NCI-H1092 (cell line): ENCODE measurements at places on chromosomes 2 and 18.
A peak's percentile ranks its signal among the peaks of the same experiment; 100 is the strongest.

GRCh38 chr18:13715330-13715729 is 11.0 kb downstream of the FAM210A start:
- DNase-seq = no peak

DNA sequence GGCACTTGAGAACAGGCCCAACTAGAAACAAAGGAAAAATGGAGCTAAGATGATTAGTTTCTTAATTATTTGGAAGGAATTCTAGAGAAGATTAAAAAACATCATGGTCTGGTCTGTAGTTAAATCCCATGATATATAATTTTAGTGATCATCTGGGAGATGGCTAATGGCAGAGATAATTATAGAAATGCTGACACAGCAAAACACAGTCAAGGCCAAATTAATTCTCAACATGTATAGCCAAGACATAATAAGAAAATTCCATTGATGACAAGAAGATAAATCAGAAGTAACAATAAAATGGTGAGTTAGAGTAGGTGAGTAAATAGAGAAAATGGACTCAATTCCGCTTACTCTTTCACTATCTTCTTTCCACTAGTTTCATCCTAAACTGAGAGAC is 59.2 kb upstream of the ITGA4 start:
- no peak for DNase-seq

- no peak for DNase-seq
These were observed 4.5 kb upstream of the SNRNP27 start for GRCh38 chr2:69889302-69889701.

GRCh38 chr2:96540136-96540535 is 3.6 kb downstream of the ARID5A start:
- DNase-seq = no peak

- no peak for DNase-seq
These were observed 133.6 kb downstream of the ALK start for GRCh38 chr2:29787473-29788465.

- DNase-seq = no peak
These were observed 6.3 kb upstream of the RAB31 start for GRCh38 chr18:9701609-9702349.

GRCh38 chr18:72342933-72343332 is 201.2 kb downstream of the CBLN2 start:
- no peak for DNase-seq

DNA sequence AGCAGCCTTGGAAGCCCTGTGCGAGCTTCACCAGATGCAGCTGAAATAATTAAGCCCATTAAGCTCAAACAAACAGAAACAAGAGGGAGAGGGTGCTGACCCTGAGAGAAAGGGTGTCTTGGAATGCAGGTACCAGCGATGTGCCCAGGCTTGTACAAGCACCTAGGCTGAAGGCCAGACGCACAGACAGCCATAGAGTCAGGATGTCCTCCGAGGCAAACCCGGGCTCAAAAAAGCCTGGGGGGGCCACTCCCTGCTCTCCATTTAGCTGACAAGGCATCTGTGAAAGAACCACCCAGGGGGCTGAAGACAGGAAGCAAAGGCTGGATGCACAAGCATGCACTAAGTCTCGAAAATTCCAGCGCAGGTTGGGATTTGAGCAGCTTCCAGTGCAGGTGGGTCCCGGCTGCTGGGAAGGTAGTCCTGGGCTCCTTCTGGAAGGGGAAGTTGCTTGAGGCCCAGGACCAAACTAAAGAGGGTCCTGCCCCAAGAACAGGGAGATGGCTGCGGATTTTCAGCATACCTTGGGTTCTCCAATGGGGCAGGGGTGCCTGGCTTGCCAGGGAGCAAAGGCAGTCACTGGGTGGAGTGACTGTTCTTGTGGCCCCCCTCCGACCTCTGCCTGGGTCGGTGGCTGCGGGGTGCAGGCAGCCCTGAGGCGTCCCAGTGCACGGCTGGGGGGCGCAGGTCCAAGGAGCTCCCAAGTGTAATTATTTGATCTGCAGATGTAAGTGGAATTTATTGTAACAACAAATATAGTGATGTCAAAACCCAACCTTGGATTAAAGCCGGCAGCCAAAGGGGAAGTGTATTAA is 5.9 kb downstream of the GBX2 start:
- no peak for DNase-seq

DNA sequence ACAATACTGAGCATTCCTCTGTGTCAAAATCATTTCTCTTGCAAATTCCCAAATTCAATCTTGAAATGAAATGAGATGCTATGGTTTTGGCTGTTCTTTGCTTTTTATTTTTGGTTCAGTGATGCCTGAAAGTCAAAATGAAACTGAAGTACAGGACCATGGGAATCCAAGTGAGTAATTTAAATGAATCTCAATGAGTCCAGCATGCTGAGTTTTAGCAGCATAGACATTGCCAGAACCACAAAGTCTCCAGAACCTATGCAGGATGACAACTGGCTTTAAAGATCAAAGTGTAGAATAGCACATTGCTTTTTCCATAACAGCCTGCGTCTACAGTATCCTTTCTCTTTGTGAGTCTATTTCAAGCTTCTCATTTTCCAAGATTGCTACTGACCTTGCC is 1050.7 kb upstream of the PIK3C3 start:
- no peak for DNase-seq

DNA sequence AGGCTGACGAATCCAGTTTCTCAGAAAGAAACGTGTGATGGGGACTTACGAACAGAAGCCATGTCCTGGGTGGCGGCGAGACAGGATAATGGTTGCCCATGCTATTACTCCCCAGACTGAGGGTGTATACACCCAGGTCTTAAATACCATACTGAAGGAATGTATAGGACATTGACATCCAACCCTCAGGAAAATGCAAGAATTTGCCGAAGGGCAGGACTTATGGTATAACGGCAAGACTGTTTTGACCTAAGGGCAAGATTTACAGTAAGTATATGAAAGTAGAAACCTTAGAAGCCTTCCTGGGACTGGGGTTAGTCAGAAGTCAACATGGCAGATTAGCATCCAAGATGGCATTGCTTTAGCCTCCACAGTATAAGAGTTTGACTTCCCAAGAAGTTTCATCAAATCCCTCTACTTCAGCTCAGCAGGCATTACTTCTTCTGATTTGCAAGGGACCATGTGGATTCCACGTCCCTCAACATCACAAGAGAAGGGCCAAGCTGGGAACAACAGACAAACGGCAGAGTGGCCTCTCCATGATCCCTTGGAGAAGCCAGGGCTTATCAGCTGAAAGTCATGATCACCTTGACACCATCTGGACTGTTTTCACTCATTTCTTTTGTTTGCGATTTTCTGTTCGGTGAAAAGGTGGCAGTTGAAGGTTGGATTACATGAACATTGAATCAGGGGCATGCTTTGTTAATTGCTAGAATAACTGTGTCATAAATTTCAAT is 21.1 kb downstream of the ST3GAL5 start:
- DNase-seq = no peak

DNA sequence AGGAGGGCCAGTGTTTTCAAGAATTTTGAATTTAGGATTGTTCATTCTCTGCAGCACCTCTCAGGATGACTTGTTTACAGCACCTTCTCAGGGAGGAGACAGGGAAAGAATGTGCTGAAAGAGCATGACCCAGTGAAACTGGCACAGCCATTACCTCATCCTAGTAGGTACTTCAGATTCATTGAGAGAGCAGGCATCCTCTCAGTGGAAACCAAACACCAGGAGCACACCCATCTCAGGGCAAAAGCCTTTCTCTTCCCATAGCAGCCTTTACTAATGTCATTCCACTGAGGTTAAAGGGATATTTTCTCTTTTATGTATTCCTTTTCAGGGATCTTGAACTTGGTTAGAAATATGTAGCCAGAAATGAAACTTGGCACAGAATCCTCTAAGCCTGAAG is 2.6 kb downstream of the MAP2 start:
- peak; percentile 50 for DNase-seq

- DNase-seq = no peak
These were observed 357.0 kb downstream of the TSN start for GRCh38 chr2:122112216-122113005.

- no peak for DNase-seq
These were observed 289.2 kb upstream of the CCDC68 start for GRCh38 chr18:55248495-55248894.

- DNase-seq = no peak
These were observed 4.3 kb downstream of the HNRNPLL start for GRCh38 chr2:38598200-38598990.

GRCh38 chr2:3913166-3913565 is 209.8 kb downstream of the DCDC2C start:
- DNase-seq = no peak

GRCh38 chr2:23595601-23596251 is 210.7 kb downstream of the KLHL29 start:
- DNase-seq = peak; percentile 48

GRCh38 chr2:237733677-237734300 is 64.8 kb upstream of the RBM44 start:
- peak; percentile 84 for DNase-seq

- no peak for DNase-seq
These were observed 284.5 kb upstream of the EPAS1 start for GRCh38 chr2:46012618-46013240.

DNA sequence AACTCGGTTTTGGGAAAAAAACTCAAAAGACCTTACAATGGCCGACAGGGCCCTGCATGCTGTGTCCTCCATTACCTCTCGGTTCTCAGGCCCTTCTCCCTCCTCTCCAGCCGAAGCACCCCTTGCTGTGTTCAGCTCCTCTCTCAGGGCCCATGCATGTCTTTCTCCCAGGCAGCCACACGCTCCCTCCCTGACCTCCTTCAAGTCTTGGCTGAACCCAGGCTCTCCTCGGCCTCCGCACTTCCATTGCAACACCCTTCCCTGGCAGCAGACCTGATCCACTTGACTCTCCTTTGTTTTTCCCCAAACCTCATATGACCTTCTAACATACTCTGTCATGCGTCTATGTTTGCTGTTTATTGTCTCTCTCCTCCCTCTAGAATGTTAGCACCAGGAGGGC is 114.0 kb downstream of the CYP26B1 start:
- DNase-seq = no peak

- DNase-seq = no peak
These were observed 1109.0 kb upstream of the CHAC2 start for GRCh38 chr2:52658598-52658997.

DNA sequence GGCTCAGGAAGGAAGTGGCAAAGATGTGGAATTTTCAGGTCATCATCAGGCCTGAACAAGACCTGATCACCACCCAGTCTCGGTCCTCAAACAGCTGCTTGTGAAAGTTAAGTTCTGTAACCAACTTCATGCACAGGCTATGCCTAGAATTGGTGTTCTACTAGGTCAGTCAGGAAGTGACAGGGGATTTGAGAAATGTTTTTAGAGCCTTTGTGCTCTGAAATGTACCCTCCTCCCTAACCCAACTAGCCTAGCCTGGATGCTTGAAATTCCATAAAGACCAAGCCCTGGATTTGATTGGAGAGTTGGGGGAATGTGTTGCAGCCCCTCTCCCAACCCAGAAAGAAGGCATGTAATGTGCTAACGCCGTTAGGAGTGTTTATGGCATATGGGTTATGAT is 63.3 kb downstream of the TGOLN2 start:
- no peak for DNase-seq

- no peak for DNase-seq
These were observed 74.4 kb upstream of the CTDP1 start for GRCh38 chr18:79604913-79605880.

- peak; percentile 98 for DNase-seq
These were observed 232.5 kb downstream of the PTGR3 start for GRCh38 chr18:74976331-74976909.

GRCh38 chr18:77517901-77518300 is 268.3 kb downstream of the GALR1 start:
- DNase-seq = no peak

DNA sequence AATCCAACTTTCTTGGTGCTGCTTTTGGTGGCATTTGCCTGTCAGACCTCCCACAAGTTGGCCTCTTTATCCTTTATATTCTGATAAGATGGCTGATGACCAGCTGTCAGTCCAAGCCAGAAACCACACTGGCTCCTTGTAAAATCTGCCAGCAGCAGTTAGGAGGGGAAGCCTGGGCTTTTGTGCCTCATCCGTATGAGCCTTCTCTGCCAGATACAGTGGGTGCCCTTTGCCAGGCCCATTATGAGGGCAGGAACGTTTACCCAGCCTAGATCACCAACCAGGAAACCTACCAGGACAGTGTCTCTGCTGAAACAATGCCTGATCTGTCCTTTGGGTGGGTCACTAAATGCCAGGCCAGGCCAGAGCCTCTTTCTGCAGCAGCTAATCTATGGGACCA is 202.9 kb upstream of the SP5 start:
- DNase-seq = no peak

- no peak for DNase-seq
These were observed 142.6 kb downstream of the DIS3L2 start for GRCh38 chr2:232104076-232104646.

DNA sequence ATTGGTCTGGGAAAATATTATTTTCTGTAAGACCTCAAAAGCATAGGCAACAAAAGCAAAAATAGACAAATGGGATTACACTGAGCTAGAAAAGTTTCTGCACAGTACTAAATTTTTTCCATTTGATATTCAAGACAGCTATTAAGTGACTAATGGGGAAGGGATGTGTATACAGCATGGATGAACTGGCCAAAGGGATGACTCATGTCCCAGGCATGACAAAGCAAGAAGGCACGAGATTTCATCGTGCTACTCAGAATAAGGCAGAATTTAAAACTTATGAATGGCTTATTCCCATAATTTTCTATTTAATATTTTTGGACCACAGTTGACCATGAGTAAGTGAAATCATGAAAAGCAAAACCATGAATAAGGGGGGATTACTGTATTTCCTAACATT is 1250.1 kb upstream of the GYPC start:
- no peak for DNase-seq

DNA sequence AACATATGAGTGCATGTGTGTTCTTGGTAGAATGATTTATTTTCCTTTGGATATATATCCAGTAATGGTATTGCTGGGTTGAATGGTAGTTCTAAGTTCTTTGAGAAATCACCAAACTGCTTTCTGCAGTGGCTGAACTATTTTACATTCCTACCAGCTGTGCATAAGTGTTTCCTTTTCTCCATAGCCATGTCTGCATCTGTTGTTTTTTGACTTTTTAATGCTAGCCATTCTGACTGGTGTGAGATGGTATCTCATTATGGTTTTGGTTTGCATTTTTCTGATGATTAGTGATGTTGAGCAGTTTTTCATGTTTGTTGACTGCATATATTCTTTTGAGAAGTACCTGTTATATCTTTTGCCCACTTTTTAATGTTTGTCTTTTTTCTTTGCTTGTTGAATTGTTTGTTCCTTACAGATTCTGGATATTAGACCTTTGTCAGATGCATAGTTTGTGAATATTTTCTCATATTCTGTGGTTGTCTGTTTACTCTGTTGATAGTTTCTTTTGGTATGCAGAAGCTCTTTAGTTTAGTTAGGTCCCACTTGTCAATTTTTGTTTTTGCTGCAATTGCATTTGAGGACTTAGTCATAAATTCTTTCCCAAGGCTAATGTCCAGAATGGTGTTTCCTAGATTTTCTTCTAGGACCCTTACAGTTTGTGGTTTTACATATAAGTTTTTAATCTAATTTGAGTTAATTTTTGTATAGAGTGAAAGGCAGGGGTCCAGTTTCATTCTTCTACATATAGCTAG is 17.6 kb upstream of the KCNE4 start:
- no peak for DNase-seq

GRCh38 chr18:30149585-30149984 is 893.0 kb downstream of the DSC3 start:
- DNase-seq = no peak
